ENCODE measurements at places on chromosomes 11 and 22.
A peak's percentile ranks its signal among the peaks of the same experiment; 100 is the strongest.

- DNase-seq = no peak
Measured at GRCh38 chr11:10730151-10730550, 20.9 kb upstream of the CTR9 start.

DNA sequence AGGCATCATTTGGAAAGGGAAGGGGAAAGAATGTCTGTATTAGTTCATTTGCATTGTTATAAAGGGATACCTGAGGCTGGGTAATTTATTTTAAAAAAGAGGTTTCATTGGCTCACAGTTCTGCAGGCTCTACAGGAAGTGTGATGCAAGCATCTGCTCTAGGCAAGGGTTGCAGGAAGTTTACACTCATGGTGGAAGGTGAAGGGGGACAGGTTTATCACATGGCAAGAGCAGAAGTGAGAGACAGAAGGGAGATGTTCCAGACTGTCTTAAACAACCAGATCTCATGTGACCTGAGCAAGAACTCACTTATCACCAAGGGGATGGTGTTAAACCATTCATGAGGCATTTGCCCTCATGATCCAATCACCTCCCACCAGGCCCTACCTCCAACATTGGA is 90.6 kb downstream of the CCDC83 start:
- no peak for DNase-seq

- DNase-seq = no peak
Measured at GRCh38 chr11:100984668-100985067, 144.9 kb downstream of the PGR start.

- DNase-seq = peak; percentile 98
Measured at GRCh38 chr11:65491614-65492386, 7.0 kb upstream of the MALAT1 start.

DNA sequence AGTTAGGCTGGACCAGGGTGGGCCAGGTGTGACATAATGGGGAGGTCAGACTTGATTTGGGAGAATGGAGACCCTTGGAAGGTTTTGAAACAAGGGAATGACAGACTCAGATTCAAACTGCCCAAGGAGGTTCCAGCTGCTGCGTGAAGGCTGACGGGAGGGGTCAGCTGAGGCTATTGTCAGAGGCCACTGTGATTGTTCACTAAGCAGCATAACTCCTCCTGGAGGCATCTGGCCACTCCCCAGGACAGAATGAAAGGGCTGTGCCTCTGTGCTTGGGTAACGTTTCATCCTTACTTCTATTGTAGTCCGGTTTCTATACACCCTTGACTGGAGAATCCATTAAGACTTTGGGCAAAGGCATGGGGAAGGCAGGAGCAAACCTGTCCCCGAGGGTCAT is 126.6 kb downstream of the DSCAML1 start:
- no peak for DNase-seq

DNA sequence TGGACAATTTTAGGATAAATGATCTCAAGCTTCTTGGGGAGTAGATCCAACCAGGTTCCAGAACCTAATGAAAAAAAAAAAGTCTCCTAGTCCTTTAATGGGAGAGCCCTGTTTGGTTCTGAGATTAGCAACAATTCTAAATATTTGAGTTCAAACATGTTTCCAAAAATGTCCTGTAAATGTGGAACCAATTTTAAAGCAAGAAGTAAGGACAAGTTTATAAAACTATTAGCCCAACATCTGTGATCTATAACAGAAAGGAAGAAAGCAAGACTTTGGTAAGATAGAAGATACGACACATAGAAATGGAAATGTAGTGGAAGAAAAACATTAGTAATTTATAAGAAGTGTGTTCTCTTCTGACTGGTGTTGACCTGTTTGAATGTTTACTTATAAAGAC is 79.7 kb upstream of the SLC5A12 start:
- DNase-seq = no peak

- peak; percentile 52 for DNase-seq
Measured at GRCh38 chr11:61657566-61658290, 22.5 kb upstream of the DAGLA start.

GRCh38 chr11:117195258-117195657 is 3.9 kb upstream of the TAGLN start:
- no peak for DNase-seq

DNA sequence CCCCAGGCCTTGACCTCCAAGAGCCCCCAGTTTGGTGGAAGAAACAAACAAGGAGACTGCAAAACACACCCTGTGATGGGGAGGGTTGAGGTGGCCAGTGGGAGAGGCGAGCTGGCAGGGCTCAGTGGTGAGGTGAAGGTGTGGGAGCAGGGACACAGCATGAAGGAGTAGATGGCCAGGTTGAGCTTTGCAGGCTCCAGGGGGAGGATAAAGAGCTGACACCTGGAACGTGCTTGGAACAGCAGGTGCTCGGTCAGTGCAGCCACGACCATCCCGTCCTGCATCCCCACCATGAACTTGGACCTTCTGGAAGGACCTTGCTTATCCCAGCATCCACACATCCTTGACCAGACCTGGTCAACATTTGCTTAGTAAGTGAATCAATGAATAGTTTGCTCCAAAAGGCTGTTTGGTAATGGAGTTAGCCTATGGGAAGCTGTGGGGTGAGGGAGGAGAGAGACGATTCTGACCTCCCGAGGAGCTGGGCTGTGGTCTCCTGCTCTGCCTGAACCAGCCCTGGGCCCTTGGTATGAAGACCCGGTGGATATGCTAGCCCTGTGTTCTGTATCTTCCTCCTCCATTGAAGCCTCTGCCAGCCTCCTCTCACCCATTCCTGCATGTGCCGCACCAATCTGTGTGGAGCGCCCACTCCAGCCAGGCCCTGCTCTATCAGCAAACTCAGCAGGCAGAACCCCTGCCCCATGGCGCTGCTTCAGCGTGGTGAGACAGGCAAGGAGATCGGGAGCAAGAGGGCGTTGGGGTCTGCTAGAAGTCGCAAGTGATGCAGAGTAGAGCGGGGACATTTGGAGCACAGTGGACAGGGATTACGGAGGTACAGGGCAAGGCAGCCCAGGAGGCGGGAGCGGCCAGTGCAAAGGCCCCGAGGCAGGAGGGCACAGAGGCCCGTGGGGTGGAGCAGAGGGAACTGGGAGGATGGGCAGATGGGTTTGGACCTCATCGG is 9.9 kb downstream of the LINC01488 start:
- DNase-seq = no peak

DNA sequence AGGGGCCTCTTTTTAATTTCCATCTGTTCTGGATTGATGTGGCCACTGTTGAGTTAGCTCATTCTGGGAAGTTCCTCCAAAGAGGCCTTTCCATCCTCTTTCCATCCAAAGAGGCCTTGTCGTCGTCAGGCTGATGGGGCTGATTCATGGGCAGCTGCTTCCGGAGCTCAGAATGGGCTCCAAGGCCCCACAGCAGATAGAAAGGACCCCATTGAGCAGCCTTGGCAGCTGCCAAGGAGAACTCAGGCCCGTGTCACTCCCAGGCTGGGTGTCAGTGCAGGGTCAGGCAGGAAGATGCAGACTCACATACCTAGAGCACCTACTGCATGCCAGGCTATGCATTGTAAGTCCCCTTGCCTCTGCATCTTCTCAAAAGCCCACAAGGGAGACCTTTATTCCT is 524.1 kb downstream of the MIAT start:
- DNase-seq = no peak

DNA sequence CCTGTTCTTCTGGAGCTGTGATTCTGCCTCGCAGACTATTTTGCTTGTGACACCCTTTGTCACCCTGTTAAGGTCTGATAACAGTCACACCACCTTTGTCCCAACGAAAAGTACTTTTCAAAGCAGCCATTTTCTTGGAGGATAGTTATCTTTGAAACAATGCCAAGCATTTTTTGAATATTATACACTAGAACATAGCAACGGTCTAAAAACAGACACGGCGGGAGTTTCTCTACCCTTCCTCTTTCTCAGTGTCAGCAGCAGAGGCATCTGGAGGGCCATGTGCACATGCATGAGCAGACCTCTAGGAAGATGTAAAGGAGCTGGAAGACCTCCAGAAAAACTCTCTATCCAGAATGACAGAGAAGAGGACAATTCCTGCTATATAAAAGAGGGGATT is 86.5 kb downstream of the TRPC6 start:
- no peak for DNase-seq

GRCh38 chr11:33258631-33259205 is 1.5 kb downstream of the HIPK3 start:
- DNase-seq = no peak

DNA sequence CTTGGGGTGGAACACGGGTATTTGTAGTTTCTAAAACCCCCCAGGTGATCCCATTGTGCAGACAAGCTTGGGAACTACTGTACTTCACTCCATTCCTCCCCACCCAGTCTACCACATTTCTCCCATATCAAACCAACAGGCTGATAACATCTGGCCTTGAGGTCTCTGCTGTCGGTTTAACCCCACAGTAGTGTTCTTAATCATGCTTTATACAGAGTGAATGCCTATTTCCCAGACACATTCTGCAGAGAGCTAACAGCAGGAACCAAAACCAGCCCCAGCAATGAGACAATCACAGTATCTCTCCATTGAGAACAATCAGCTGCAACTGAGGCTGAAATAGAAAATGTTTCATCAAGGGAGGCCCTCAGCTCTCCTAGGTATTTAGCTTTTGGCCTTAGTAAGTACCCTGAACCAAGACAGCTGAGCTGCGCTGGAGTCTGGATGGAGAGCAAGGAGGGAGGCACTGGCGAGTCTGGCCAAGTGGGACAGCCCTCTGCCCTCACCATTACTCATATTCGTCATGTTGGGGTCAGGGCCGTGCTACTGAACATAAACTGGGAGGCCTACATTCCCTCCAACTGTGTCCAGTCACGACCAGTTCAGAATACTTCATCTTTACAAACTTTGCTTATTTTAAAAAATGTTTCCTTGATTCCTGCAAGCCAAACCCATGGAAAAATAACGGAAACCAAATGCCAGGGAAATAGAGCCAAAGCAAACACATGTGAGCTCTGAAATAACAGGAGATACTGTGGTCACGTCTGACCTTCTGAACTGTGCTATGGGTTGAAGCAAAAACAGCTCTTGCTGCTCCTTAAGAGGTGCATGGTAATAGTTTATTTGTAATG is 81.0 kb downstream of the CCDC34 start:
- no peak for DNase-seq

DNA sequence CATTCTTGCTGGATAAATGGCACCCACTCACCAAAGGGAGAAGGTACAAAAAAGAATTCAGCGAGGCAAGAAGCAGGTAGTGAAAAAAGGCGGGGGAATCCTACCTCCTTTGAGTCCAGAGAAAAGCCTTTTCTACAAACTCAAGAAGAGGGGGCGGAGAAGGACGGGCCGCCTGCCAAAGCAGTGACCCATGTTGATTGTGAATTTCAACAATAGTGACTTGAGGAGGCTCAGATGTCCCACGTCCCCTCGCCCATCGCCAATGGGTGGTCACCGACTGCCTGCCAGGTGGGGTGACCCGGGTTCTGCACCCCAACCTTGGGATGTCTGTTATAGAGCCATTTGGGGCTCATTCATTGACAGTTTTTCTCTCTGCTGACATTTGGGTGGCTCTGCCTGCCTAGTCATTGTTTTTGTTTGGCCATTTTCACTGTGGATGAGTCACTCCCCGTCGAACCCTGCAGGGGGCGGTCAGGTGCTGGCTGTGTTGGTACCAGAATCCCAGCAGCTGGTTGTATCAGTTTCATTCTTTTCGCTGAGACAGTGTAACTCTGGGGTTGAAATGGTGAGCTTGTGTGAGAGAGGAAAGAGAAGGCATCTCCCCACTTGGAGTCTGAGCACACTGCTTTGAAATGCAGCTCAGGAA is 163.4 kb upstream of the NCAM1 start:
- no peak for DNase-seq

- DNase-seq = no peak
Measured at GRCh38 chr11:84853841-84854497, 773.2 kb downstream of the DLG2 start.

Data from NCI-H345 (cell line).